AG09309 (cell line): ENCODE measurements at places on chromosomes 12 and 14.

DNA sequence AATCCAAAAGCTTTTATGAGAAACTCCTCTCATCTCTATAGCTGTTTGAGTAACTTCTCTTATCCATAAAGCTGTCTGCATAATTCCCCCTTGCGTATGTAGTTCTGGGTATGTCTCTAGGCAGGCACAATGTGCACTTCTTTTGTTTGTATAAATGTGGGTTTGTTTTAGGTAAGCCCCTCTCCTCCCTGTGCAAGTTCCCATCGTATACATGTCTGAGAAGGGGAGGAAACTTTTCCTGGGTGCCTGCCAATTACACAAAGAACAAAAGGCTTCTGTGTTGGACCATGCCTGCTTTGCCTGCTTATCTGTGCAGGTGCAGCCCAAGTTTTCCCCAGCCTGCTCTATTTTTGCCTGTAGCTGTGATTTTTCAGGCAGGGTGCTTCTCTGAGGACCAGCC, 96.7 kb downstream of the CCER1 start:
- no peak for DNase-seq

DNA sequence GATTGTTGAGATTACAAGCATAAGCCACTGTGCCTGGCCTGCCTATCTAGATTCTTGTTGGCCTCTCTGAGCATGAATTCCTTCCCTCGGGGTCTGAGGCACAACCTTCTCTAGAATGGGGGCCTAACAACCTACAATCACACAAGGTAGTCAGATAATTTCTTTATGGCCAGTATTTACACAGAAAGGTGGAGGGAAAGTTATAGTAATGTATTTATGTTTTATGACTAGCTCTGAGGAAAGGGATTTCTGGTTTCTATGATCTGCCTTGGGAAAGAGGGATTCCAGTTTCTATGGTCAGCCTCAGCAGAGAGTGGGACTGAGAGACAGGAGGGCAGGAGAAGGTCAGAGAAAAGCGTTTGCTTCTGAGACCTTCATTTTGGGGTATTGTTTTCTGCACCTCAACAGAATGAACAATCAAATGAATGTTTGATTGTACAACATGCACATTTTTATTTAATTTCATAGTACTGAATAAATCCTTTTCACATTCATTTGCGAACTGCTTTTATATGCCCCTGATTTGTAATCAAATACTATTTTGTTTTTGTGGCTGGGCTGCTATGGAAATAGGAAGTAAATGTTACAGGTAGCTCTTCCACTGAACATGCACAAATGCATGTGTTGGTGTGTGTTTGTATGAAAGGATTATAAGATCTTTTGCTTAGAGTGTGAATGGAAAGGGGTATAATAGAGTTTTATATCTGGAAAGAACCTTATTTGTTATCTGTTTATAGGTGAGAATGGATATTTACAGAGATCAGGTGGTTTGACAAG, 499.7 kb upstream of the RGS6 start:
- DNase-seq, result no peak

DNA sequence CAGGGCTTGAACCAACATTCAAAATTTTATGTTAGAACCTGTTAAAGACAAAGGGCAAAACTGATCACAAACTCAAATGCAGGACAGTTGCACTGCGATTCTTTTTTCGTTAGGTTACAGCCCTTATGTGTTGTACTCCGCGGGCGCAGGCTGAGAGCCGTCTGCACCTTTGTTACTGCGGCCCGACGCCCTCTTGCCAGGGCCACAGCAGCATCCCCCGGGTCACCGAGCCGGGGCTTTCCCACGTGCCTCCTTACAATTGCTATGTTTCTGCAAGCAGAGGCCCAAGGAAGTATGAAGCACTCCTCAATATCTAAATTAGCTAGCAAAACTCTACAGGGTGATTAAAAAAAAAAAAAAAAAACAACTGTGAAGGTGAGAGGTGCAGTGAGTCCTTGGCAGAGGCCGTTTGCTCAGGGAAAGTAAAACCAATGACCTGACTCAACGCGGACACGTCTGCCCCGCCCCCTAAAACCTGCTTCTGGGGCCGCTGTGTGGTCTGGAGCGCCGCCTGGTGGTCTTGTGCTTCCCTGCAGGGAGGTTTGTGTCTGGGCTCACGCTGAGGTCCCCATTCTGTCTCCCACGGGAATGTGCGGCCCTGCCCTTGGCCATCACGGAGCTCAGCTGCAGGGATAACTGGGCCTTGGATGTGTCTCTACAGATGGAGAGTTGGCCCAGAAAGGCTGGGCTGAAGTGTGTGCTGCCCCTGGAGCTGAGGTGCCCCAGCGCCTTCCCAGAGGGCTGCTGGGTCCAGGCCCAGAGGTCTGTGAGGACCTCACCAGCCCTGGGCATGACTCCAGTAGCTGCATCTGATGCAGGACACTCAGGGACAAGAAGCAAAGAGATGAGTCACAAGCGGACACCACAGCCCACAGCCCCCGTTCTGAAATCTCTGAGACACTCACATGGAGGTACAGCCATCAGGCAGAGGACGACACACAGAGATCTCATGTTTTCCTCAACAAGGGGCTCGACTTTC, 418.5 kb downstream of the TMEM121 start:
- DNase-seq, result no peak

GRCh38 chr14:96104469-96105057, 65.4 kb downstream of the C14orf132 start:
- DNase-seq, result peak; percentile 98

DNA sequence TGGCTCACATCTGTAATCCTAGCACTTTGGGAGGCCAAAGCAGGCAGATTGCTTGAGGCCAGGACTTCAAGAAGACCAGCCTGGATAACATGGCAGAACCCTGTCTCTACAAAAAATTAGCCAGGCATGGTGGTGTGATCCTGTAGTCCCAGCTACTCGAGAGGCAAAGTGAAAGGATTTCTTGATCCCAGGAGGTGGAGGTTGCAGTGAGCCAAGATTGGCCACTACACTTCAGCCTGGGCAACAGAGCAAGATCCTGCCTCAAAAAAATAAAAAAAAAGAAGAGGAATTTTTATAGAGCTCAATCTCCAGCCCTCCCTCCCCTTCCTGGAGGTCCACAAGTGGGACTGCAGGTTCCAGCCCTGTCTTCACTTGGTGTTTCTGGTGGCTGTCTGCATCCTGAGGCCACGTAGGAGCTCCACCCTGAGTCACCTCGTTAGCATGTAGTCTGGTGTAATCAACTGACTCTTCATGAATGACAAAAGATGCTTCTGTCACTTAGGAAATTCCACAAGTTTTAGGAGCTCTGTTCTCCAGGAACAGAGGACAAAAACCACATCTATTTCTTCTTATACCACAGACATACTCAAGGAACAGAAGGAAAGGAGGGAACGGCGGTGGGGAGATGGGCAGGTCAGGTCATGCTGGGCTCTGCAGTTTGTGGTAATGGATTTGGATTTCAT, 16.2 kb downstream of the CCDC62 start:
- no peak for DNase-seq

DNA sequence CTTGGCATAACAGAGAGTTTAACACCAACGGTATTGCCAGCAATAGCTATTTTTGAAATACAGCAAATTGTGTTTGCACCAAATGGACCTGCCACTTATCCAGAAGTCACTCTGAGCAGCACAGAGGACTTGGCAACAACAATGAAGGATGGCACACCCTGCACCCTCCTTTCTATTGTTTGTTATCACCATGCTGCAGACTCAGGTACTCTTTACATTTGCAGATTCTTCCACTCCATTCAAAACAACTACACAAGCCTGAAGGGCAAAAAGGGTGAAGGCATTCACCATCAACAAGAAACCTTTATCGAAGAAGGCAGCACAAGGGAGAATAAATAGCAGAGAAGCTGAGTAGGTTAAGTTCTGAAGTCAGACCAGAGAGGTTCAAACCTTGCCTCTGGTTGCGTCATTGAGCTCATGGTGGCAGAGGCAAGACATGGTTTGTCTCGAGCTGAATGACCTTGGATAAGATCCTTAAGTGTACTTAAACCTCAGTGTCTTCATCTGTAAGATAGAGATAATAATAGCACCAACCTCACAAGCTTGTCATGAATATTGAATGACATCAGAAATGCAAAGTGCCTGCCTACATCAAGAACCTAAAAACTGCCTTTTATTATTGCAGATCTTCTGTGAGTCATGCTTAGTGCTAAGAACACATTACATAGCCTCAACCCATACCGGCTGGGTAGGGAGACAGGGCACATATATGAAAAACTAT, 1.4 kb upstream of the ACSM4 start:
- DNase-seq, result no peak

- no peak for DNase-seq
These were observed 78.5 kb upstream of the EIF5 start for GRCh38 chr14:103255555-103255954.

GRCh38 chr14:49984424-49984823, 91.5 kb downstream of the ARF6 start:
- DNase-seq, result no peak

DNA sequence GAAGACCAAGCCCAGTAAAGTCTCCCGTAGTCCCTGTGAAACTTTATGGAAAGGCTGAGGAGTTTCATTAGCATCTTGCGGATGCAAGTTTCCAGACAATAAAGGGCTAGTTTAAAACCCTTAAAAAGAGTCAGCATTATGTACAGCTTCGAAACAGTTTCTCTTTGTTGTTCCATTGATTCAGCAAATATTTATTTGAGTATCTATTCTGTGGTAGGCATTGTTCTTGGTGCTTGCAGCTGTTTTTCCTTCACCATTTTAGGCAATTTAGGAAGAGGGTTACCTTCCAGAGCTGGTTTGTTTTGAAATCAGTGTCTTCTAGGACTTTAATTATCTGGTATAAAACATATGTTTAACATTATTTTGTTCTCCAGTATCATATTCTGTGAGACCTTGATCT, 1.5 kb downstream of the SLIRP start:
- no peak for DNase-seq

GRCh38 chr12:64124511-64125197, 97.4 kb downstream of the KICS2 start:
- DNase-seq, result no peak

- DNase-seq, result no peak
These were observed at the start of gene WASHC4 for GRCh38 chr12:105107494-105108371. WASHC4 (plus strand) TSS chr12:105107731; CDS start chr12:105107801, 70 bp downstream.

GRCh38 chr14:99950181-99950580, 115.0 kb upstream of the EVL start:
- no peak for DNase-seq
